ENCODE measurements at places on chromosomes 2 and 18.

DNA sequence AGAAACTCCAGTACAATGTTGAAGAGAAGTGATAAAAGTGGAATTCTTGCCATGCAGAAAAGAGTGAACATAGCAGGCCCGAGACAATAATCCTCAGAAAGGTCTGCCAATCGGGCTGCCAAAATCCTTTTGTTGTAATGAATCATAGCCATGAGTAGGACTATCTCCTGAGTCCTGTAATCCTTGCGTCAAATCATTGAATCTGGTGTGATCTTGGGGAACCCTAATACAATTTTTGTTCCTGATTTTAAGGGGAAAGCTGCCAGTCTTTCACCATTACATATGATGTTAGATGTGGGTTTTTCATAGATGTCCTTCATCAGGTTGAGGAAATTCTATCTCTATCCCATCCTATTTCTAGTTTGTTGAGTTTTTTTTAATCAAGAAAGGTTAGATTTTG is 2.2 kb downstream of the TPGS2 start:
- no peak for DNase-seq

DNA sequence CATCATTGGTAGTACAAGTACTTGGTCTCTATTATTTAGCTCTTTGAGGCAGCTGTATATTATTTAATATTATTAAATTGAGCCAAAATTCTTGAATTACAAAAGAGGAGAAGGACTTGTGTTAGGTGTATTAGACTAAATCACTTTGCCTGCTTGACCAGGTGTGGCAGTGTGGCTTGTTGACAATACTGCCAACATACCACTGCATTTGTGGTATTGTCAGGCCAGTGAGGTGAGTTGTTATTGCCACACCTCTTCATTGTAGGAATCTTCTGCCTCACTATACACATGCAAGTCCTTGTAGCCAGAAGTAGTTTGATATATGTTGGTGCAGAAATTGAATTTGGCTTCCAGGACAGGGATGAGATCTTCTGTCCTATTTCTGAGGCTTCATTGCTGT is 40.5 kb downstream of the CYP20A1 start:
- DNase-seq = no peak

- DNase-seq = no peak
These were observed 75.8 kb upstream of the FN1 start for GRCh38 chr2:215511454-215512346.

- no peak for DNase-seq
These were observed 109.0 kb upstream of the ALK start for GRCh38 chr2:30030361-30030760.

DNA sequence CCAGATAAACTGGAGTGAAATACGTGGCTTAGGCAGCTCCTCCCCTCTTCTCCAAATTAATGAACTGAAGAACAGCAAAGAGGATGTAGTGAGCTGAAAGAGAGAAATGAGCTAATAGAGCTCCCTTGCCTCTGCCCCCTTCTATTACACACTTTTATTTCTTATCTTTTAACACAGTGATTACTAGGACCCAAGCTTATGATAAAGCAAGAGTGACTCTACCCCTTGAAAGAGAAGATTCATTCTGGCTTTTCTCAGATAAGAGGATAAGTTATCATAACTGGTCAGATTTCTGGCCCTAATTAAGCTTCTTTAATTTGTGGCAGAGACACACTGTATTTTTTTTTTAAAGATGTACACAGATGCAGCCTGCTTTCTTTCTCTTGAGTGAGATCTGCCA is 102.2 kb downstream of the MSTN start:
- DNase-seq = no peak

DNA sequence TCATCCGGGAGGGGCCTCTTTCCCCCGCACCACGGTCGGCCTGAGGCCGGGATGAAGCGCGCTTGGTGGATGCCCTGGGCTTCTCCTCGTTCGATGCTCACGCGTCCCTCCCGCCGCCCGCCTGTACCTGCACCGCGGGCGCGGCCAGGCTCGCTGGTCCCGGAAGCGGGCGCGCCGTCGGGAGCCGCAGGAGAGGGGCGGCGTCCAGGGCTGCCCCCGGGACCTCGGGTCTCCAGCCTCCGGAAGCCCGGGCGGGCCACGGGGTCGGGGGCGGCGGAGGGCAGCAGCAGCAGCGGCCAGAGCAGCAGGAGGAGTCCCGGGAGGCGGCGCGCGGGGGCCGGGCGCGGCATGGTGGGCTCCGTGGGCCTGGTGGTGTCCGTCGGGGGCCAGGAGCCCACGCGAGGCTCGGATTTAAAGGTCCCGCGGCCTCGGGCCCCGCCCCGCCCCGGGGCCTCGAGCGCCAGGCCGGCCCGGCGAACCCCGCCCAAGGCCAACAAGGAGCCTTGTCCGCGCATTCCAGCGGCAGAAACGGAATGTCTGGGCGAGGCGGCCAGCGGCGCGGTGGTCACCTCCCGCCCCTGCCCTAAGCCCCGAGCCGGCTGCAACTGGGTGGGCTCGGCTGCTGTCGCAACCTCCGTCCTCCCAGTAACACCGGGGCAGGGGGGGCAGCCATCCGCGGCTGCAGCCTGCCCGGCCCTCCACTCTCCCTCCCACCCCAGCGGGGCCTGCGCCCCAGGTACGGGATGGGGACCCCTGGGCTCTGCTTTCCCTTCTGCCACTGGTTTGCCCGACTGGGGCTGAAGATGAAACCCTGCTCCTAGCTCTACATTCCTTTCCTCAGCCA is at the start of gene MATN3:
Gene MATN3, minus strand, starts transcription at position 387 of the 844 bp plus-strand sequence. Its CDS starts 37 bp downstream, at position 350.
- DNase-seq = no peak

GRCh38 chr2:230982126-230982525 is 13.8 kb upstream of the SPATA3 start:
- DNase-seq = no peak

DNA sequence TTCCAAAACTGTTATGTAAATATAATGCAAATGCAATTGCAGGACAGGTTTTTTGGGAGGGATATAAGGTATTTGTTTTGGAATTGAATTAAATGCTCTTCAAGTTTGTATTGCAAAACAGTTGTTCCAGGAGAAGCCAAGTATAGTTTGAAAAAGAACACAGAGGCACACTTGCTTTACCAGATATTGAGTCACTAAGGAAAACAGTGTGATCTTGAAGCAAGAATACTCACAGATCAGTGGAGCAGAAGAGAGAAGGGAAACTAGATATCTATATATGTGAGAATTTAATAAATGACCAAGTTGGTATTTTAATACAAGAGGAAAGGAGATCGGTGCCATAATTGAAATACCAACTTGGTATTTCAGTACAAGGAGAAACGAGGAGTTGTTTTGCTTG is 178.9 kb downstream of the CAPN13 start:
- no peak for DNase-seq

- DNase-seq = no peak
These were observed 49.8 kb downstream of the E2F6 start for GRCh38 chr2:11416186-11416585.

- DNase-seq = no peak
These were observed 16.1 kb downstream of the MBOAT2 start for GRCh38 chr2:8987410-8987809.

DNA sequence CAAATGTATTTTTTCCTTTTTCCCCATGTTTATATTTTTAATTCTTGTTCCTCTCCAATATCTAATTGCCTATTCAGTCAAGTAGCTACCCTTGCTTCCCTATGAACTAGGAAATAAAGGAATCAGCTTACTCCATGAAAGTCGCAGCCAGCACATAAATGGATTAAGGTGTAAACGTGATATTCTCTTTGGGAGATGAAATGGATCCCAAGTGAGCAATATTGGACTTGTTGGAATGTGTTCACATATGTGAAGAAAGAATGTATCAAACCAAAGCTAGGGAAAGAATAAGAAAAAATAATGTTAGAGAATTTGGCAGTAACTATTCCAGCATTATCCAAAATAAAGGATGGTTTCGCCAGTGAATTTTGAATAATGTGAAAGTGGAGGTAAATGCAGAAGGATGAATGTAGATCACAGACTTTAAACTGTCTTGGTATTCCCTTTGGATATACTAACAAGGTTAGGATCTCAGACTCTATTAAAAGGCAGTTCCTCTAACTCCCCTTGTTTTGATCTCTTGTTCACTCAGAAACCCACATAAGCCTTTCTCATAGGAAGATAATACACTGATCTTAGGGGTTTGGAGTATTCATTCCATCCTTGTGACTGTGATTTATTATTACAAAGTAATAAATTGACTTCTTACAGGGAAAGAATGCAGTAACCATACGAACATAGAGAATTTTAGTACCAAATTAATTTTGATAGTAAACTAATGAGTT is 208.1 kb downstream of the BABAM2 start:
- no peak for DNase-seq

- no peak for DNase-seq
These were observed 132.0 kb downstream of the ALPK2 start for GRCh38 chr18:58496937-58497336.

DNA sequence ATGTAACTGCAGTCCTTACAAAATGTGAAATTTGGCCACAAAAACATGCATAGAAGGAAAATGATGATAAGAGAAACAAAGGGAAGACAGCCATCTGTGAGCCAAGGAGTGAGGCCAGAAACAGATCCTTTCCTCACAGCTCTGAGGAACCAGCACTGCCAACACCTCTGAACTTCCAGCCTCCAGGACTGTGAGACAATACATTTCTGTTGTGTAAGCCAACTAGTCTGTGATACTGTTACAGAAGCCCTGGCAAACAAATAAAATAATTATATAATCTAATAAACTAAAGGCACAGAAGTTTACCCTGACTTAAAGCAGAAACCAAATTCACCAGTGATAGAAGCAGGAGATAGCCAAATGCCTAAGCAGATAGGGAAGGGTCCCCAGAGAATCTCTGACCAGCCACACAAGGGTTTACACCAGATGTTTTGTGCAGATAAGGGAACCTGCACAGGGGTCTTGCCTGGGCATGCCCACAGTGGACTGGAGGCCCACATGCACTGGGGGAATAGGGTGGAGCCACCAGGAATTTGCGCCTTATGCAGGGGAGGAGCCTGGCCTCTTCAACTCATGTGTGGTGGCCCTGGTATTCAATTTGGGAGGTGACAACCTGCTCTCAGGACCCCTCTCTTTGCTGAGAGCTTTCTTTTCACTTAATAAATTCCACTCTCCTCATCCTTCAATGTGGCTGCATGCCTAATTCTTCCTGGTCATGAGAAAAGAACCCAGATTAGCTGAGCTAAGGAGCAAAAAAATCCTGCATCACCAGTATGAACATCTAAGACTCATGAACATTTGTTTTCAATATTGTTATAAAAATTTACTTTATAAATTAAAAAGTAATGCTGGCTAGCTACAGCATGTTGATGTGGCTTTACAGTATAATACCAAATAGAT is 3.8 kb upstream of the GCC2 start:
- DNase-seq = no peak

GRCh38 chr2:119827866-119828507 is 68.3 kb downstream of the PTPN4 start:
- DNase-seq = no peak

- DNase-seq = no peak
These were observed 16.4 kb downstream of the EPC2 start for GRCh38 chr2:148660999-148661398.

DNA sequence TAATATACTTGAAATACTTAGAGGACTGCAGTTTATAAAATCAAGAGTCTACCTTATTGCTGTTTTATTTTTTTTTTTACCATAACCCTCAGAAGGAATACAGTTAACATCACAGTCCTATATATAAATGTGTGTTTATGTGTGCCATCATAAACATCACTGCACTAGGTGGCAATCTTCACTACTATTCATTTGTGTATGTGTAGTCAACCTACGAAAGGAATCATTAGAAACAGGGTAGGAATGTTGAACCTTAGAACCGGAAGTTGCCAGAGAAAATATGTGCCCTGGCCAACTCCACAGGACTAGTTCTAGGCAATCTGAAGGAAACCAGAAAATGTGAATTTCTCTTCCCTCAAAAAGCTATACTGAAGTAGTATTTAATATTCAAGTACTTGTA is 3.4 kb downstream of the GEN1 start:
- no peak for DNase-seq

GRCh38 chr18:46315161-46315560 is 211.0 kb downstream of the HAUS1 start:
- no peak for DNase-seq

- DNase-seq = no peak
These were observed 120.0 kb upstream of the TTN start for GRCh38 chr2:178927173-178927572.

- no peak for DNase-seq
These were observed 1.6 kb downstream of the OSR1 start for GRCh38 chr2:19356545-19357401.

- no peak for DNase-seq
These were observed 401.5 kb upstream of the TRIB2 start for GRCh38 chr2:12315224-12315623.

DNA sequence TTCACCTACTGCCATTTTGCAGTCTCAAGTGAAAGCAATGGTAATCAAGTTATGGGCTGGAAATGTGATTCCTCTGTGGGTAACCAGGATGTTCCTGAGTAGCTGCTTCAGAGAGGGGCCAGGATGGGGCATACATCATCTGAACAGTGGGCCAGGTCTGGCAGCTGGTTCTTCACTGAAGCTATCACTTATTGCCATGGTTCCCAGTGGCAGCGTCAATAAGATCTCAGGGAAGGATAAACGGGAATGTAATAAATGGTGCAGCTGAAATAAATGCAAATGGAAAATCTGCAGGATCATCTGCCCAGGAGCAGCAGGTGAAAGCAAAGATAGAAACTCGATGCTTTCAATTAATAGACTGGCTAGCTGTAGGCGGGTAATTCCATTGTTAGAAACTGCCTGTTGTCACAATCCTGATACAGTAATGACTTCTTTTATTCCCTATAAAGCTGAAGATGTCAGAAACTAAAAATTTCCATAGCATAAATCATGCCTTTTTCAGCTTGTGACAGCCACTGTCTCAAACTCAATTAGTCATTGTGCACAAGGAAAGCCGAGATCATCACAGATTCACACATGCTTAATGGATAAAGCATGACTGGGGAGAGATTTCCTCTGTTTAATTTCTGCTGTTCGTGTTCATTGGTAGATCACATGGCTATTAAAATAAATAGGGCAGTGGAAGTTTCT is 56.2 kb upstream of the CCDC85A start:
- no peak for DNase-seq

DNA sequence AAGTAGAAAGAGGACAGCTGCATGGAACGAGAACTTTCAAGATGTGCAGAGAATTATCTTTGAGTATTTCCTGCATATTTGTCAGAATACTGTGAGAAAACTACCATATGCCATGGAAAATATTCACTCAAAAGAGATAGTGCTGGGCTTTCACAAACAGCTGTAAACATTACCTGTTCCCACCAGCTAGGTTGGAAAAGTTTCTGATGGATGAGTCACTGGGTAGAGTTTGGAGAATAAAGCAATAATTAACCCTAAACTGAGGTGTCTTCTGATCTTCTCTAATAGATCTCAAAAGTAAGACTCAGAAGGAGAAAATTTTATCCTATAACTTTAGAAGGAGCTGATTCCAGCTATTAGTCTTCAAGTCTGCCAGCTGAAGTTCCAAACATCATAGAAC is 3.9 kb upstream of the FSIP2 start:
- no peak for DNase-seq

DNA sequence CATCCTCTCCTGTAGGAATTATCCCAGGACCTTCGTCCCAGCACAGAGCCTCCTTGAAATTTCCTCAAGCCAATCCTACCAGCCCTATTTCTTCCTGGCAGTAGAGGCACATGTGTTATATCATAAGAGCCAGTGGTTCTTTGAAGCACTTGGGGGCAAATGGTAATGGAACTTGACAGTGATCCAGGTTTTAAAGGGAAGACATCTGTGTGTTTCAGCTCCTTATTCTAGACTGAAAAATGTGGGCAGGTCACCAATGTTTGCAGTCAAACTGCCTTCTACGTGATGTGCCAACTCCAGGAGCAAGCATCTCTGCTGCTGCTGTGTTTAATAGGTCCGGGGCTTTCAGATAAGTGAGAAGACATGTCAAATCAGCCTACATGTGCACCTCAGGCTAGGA is 157.1 kb downstream of the GALNT14 start:
- no peak for DNase-seq

- DNase-seq = no peak
These were observed 203.4 kb upstream of the TNP1 start for GRCh38 chr2:217063238-217063755.

Data from stimulated activated CD4-positive, alpha-beta T cell treated with anti-CD3 and anti-CD28 coated beads, Interleukin-4, amount 100 ng/mL, for 48 hours (primary cell).